ENCODE measurements at places on chromosomes 13 and 19. TPM values are rescaled to one million over a fixed set of nuclear protein-coding genes. Genes with fewer than 3 reads are reported as not detected.

ZNF560 gene
- 8.4 TPM for total RNA-seq

ZNF154 gene
- 8.2 TPM for total RNA-seq

PRTN3 gene
- not detected for total RNA-seq

SLC17A7 gene
- 0.72 TPM for total RNA-seq

DNA sequence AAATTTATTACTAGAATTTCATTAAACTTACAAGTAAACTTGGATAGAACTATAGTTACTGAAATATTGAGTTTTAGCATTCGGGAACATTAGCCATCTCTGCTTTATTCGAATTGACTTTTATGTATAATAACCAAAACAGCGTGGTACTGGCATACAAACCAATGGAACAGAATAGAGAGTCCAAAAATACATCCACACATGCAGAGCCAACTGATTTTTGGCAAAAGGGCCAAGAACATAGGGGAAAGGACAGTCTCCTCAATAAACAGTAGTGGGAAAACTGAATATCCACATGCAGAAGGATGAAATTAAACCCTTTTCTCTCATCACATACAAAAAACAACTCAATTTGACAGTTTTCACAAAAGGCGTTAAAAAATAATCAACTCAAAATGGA lies 84.3 kb downstream of the EPSTI1 start:
- DNase-seq = no peak

- DNase-seq = no peak
Observed at GRCh38 chr19:12975221-12975741, 5.9 kb downstream of the DAND5 start.

GRCh38 chr13:26964278-26965250 lies 204.0 kb upstream of the GPR12 start:
- no peak for DNase-seq
